Uterine smooth muscle cell (primary cell): ENCODE measurements at places on chromosomes 12 and 14. TPM values are rescaled to one million over a fixed set of nuclear protein-coding genes. Genes with fewer than 3 reads are reported as not detected.

FOXA1 gene
- not detected in 2 replicates for total RNA-seq

RPL10L gene
- total RNA-seq = not detected in 2 replicates

CLEC1B gene
- total RNA-seq = not detected in 2 replicates

CCDC197 gene
- total RNA-seq = not detected in 2 replicates

HCAR1 gene
- total RNA-seq = 1.00 and 1.5 TPM in 2 replicates

PFKM gene
- total RNA-seq = 101 and 108 TPM in 2 replicates

CPNE8 gene
- total RNA-seq = 14.7 and 15.7 TPM in 2 replicates

SSTR1 gene
- total RNA-seq = 6.8 and 22.0 TPM in 2 replicates

CHGA gene
- not detected in 2 replicates for total RNA-seq

CCDC38 gene
- total RNA-seq = not detected in 2 replicates

ACRBP gene
- 0.22 and 0.25 TPM in 2 replicates for total RNA-seq

NABP2 gene
- total RNA-seq = 19.0 and 34.4 TPM in 2 replicates

ANAPC7 gene
- total RNA-seq = 47.9 and 65.2 TPM in 2 replicates
